Effector memory CD4-positive, alpha-beta T cell (primary cell): ENCODE measurements at places on chromosomes 1 and 21.

GRCh38 chr1:217135987-217136894 lies 413.0 kb upstream of the ESRRG start:
- DNase-seq, result no peak

DNA sequence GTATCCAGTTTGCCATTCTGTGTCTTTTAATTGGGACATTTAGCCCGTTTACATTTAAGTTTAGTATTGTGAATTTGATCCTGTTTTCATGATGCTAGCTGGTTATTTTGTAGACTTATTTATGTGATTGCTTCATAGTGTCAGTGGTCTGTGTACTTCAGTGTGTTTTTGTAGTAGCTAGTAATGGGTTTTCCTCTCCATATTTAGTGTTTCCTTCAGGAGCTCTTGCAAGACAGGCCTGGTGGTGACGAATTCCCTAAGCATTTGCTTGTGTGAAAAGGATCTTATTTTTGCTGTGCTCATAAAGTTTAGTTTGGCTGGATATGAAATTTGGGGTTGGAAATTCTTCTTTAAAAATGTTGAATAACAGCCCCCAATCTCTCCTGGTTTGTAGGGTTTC lies 69.2 kb upstream of the PDC start:
- no peak for DNase-seq

DNA sequence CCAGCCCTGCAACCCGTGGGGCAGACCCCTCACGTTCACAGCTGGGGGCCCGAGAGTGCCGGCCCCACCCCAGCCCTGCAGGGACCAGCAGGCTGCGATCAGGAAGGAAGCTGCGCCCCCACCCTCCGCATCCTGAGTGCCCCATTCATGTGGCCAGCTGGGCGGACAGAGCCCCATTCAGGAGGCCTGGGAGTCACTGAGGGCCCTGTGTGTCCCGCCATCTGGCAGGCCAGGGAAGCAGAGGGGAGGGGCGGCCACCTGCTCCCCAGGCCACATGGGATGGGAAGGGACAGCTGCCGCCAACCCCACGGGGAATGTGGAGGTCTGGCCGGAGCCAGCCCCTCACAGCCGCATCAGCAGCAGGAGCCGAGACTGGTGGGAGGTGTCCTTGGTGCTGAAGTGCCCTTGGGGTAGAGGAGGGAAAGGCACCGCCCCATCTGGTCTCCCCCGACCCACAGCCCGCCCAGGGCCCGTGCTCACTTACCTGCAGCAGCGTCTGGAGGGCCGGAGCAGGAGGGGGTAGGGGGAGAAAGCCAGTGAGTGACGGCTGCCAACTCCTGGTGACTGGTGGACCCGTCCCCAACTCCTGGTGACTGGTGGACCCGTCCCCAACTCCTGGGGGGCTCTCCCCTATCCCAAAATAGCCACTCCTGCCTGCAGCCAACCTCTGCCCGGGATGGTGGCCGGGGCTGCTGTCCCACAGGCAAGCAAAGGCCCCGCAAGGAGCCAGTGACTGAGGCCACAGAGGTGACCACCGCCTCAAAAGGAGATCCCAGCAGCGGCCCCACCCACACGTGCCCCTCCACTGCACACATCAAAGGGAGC lies 8.7 kb downstream of the ACAP3 start:
- no peak for DNase-seq

- DNase-seq, result no peak
These were observed 11.9 kb downstream of the SLC41A1 start for GRCh38 chr1:205800981-205801703.

DNA sequence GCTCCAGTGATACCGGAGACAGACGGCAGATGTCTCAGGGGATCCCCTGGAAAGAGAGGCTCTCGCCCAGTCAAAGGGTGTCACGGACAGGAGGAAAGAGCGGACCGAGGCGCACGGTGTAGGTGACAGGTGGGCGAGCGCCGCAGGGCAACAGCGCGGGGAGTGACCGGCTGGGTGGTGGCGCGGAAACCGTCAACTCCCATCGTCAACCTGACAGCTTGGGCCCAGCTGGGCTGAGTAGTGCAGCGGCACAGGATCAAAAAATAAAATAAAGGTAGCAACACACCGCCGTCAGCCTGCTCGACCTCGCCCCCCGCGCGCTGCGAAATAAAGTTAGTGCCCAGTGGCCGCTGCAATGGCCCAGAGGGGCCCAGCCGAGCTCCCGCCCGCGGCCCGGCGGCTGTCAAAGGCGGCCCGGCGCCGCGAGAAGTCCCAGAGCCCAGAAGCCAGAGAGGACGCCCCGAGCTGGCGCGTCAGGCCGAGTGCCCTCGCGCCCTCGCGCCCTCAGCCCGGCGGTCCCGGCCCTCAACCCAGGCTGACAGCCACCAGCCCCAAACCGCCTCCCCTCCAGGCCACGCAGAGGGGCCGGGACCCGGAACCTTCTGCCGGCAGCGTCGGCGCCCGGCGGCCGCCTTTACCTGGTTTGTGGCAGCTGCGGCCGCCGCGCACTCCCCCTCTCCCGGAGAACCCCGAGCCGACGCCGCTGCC lies at the start of gene LYST:
TSS of gene LYST (minus strand) at position 702 of the 708 bp plus-strand sequence. CDS start 36,489 bp downstream, outside the sequence.
- DNase-seq, result peak; percentile 38

DNA sequence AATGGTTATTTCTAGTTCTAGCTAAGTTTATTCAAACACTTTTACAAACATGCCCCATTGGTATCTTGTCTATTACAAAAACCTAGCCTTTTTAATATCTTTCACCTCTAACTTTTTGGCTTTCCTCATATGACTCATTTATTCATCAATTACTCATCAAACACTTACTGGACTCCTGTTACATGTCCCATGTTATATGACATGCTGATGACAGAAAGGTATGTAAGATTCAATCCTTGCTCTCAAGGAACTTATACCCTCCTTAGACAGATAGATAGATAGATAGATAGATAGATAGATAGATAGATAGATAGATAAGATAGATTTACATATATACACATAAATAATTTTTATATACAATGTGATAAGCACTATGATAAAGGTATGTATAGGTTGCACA lies 33.9 kb upstream of the INSL5 start:
- no peak for DNase-seq

DNA sequence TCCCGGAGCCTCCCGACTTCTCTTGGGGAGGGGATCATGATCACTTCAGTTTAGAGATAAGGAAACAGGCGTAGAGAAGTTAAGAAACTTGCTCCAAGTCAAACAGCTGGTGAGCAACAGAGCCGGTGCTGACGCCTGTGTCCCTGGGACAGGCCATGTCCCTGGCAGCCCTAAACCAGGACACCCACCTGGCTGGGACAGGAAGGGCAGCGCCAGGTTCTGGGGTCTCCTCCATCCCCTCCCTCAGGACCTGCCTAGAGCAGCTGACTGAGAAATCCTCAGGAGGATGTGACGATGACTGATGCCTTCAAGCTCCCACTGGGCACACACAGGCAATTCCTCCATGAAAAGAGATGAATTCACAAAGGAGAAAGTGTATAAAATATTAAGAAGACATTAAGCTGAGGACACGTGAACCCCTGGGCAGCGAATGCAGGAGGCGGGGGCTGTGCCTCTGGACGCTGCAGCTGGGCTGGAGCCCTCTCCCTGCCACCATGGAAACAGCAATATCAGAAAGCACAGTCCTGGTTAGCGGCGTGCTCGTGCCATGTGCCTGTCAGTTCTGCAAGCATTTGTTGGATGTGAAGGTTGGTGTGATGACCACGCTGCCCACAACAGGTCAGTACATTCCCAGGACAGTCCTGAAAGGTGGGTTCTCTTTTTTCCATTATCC lies 40.1 kb upstream of the C1orf174 start:
- DNase-seq, result no peak

DNA sequence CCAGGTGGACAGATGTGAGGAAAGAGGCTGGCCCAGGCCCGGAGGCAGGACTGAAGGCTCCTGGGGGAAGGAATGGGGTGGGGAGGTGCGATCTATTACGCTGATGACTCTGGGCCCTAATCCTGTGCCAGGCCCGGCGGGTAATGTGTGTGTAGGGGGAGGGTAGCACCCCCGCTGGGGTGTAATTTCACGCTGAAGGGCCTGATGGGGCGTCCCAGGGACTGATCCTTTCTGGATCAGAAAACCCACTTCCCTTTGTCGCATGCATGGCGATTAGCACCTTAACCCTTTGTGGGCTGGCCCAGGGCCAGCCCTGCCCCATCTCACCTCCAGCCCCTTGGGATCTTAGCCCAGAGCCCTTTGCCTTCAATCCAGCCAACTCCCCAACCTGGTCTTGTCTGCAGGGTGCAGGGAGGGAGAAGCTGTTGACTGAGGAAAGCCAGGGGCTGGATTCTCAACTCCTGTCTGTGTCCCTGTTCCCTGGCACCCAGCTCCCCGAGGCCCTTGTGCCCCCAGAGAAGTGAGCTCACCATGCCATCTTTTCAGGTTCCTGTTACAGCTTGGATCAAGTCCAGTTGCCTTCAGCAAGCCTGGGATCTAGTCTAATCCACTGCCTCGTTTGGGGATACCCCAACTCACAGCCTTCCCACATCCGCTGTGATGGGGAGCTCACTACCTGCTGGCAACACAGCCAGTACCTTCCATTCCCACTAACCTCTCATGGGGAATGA lies 26.0 kb downstream of the KNCN start:
- DNase-seq, result no peak

GRCh38 chr21:43190544-43190943 lies 21.7 kb downstream of the CRYAA start:
- DNase-seq, result no peak
